ENCODE measurements at places on chromosomes 7 and 10. TPM values are rescaled to one million over a fixed set of nuclear protein-coding genes. Genes with fewer than 3 reads are reported as not detected.

CCM2 gene
- 57.4 TPM for total RNA-seq

FGFBP3 gene
- total RNA-seq, result 0.38 TPM

HOXA2 gene
- total RNA-seq, result 2.2 TPM

TUBGCP2 gene
- 48.8 TPM for total RNA-seq

DNA sequence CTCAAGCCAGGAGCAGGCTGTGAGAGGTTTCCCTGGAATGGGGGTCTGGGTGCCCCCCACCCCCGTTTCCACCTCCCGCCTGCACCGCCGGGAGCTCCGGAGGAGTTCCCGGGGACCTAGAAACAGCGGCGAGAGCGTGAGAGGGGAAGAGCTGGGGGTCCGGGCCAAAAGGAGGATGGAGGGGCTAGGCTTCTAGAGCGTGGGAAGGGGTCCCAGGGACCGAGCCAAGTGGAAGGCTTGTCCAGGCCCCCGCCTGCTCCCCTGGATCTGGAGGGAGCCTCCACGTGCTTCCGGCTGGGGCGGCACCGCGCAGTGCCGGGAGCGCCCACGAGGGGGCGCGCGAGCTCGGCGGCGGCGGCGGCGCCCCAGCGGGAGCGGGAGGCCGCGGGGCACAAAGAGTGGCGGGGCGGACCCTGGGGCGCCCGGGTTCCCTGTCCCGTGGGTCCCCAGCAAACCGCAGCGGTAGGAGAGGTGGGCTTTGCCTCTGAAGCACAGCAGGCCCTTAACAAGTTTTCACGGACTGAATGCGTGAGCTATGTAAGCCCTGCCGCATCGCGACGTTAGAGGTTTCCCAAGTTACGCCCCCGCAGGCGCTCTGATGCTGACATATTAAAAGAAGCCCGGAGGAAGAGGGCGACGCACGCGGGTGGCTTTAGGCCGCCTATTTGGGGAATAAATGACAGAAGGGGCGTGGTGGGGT, 104.4 kb upstream of the LRRC4 start:
- peaks cover 37% of the 10 kb centered on the region for H3K4me1 ChIP-seq
- peaks cover 17% of the 10 kb centered on the region for H3K27me3 ChIP-seq
- no peak overlapping the region for H3K27ac ChIP-seq

DNA sequence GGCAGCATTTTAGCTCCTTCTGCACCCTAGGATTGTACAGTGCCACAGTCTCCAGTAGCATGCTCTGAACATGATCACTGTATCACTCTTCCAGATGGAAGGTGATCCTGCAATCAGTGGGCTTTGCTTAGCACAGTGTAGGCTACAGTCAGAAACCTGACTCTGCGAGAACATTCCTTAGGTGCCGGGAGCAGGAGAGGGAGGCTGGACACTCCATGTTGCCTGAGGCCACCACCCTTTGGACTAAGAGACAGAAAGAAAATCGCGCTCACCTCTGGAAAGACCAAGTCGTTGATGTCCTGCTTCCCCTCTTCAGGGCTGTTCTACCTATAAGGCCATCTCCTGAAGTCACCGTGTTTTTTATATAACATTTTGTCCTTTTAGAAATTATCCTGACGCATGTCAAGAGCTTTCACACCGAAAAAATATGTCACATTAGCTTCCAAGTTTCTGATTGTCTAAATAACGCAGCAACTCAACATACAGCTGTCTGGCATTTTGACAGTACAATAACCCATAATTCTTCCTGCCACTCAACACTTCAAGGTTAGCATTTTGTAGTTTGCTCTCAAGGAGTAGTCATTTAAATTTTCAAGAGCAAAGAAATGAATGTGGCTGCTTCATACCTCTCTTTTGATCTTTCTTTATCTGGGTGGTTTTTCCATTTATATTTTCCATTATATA, 563.1 kb downstream of the LRMDA start:
- no peaks in the 10 kb centered on the region for H3K27me3 ChIP-seq
- H3K4me3 ChIP-seq, result no peak overlapping the region
- no peak for DNase-seq
- H3K27ac ChIP-seq, result no peak overlapping the region
- H3K36me3 ChIP-seq, result no peaks in the 10 kb centered on the region

GRCh38 chr10:1244493-1244892, 188.3 kb downstream of the WDR37 start:
- DNase-seq, result no peak
- no peaks in the 10 kb centered on the region for H3K36me3 ChIP-seq
- no peaks in the 10 kb centered on the region for H3K4me1 ChIP-seq
- H3K27ac ChIP-seq, result no peak overlapping the region
- no peak overlapping the region for H3K4me3 ChIP-seq

DNA sequence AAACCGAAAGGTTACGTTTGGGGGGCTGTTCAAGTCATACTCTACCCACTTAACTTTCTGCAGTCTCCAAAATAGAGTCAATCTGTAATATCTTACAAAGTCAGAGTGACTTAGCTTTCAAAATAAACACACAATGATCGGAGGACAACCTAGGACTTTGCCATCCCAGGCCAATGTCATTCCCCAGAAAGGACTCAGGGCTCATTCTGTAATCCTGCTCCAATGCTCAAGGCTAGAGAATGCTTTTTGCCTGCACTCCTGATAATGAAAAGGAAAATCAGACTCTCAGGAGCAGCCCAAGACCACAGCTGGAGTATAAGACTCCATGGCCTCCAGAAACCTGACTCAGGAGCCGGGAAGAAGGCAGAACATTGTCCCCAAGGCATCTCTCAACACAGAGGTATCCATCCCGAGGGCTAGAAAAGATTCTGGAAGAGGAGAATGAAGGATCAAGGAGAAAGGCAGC, 28.5 kb upstream of the ASCC1 start:
- H3K27ac ChIP-seq, result peak overlapping the region; percentile 5
- no peak for DNase-seq
- no peak overlapping the region for H3K4me3 ChIP-seq
- peaks cover 51% of the 10 kb centered on the region for H3K4me1 ChIP-seq
- no peaks in the 10 kb centered on the region for H3K27me3 ChIP-seq

- H3K27ac ChIP-seq, result no peak overlapping the region
- DNase-seq, result no peak
- H3K36me3 ChIP-seq, result no peaks in the 10 kb centered on the region
- H3K4me1 ChIP-seq, result peaks cover 8% of the 10 kb centered on the region
- H3K27me3 ChIP-seq, result no peaks in the 10 kb centered on the region
Measured at GRCh38 chr10:89591796-89592271, 53.2 kb downstream of the PANK1 start.

- H3K4me3 ChIP-seq, result no peak overlapping the region
- H3K27me3 ChIP-seq, result no peaks in the 10 kb centered on the region
- DNase-seq, result peak; percentile 79
- peaks cover 51% of the 10 kb centered on the region for H3K4me1 ChIP-seq
Measured at GRCh38 chr10:33314811-33315561, 19.5 kb downstream of the NRP1 start.

DNA sequence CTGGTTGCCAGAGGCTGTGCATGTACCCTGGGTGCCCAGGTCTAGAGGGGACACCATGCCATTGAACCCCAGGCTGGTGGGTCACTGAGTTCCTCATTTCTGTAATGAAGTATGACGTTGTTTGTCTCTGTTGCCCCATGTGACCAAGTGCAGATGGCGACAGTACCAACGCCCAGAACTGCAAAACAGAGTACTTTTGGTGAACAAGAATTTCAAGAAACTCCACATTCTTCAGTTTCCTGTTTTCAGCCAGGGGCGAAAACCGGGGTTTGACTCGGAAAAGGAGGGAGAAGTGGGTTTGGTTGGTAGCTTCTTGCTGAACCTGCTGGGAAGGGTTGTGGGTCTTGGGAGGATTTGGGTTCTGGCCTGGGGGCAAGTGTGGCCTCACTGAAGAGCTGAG, 18.2 kb downstream of the CYP17A1 start:
- no peak overlapping the region for H3K27ac ChIP-seq
- DNase-seq, result no peak
- H3K4me1 ChIP-seq, result peaks cover 25% of the 10 kb centered on the region
- no peaks in the 10 kb centered on the region for H3K27me3 ChIP-seq

DNA sequence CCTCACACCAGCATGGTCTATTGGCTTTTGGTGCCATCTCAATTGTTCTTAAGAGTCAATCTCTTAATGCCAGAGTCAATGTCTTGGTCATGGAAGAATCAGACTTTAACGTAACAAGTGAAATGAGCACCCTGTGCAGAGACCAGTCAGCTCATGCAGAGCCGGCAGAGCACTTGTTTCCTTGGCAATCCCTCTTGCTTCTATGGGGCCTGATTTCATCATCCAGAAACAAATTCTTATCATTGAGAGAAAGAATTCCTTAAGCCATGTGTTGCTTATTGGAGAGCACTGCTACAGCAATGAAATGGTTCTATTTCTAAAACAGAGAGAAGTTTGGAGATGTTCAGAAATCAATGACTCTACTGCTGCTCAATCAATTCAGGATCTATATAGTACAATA, 212.8 kb downstream of the IPMK start:
- DNase-seq, result no peak
- no peaks in the 10 kb centered on the region for H3K27me3 ChIP-seq
- H3K27ac ChIP-seq, result no peak overlapping the region
- no peaks in the 10 kb centered on the region for H3K4me1 ChIP-seq

GRCh38 chr7:107394276-107394675, 75.6 kb upstream of the GPR22 start:
- H3K36me3 ChIP-seq, result no peaks in the 10 kb centered on the region
- no peaks in the 10 kb centered on the region for H3K4me1 ChIP-seq
- DNase-seq, result no peak

DNA sequence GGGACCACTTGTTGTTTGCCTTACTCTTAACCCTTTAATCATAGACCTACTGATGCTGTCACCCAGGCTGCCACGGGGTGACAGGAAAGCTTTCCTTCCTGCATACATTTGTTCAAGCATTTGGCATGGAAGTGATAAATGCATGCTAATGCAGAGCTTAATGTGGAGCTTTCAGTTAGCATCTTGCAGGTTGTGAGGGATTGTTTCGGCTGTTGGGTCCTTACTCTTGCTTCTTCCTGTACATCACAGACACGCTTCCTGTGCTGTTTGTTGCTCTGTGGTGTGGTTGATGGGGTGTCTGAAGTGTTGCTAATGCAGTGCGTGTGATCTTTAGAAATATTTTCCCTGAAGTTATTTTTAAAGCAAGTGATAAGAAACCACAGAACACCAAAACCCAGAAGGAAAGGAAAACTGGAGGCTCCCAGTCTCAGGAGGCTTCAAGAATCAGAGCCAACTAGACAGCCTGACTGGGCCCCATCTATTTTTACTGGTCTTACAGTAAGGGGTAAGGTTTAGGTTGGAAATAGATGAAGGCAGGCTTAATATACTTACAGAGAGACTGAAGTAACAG, 143.1 kb downstream of the CHN2 start:
- no peaks in the 10 kb centered on the region for H3K27me3 ChIP-seq
- H3K4me1 ChIP-seq, result no peaks in the 10 kb centered on the region
- no peak overlapping the region for H3K27ac ChIP-seq
- no peak overlapping the region for H3K4me3 ChIP-seq

DNA sequence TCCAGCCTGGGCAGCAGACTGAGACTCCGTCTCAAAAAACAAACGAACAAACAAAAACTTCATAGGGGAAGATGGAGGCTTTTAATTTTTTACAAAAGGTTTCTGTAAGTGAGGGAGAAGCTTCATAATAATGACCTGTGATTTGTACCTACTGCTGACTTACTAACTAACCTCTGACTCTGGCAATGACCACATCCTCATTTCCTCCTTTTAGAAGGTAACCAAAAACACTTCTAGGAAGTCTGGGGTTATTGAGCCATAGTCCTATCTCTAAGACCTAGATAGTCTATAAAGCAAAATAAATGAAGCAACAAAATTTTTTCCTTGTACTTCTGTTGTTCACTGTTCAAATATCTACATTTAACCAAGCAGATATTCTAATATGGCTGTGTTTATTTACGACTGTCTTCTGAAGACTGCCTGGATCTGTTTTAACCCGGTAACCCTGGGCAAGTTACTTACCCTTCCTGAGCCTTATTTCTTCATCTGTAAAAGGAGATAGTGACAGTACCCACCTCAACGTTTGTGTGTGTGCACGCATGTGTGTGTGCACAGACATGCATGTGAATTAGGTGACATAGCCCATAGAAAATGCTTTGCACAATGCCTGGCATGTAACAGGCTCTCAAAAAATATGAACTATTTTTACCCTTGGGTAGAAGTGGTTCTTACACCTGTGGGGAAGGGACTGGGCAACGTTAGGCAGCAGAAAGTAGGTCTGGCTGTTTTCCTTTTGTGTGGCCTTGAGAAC, 30.8 kb upstream of the SMNDC1 start:
- DNase-seq, result no peak
- H3K27me3 ChIP-seq, result no peaks in the 10 kb centered on the region
- no peak overlapping the region for H3K27ac ChIP-seq
- H3K36me3 ChIP-seq, result no peaks in the 10 kb centered on the region

DNA sequence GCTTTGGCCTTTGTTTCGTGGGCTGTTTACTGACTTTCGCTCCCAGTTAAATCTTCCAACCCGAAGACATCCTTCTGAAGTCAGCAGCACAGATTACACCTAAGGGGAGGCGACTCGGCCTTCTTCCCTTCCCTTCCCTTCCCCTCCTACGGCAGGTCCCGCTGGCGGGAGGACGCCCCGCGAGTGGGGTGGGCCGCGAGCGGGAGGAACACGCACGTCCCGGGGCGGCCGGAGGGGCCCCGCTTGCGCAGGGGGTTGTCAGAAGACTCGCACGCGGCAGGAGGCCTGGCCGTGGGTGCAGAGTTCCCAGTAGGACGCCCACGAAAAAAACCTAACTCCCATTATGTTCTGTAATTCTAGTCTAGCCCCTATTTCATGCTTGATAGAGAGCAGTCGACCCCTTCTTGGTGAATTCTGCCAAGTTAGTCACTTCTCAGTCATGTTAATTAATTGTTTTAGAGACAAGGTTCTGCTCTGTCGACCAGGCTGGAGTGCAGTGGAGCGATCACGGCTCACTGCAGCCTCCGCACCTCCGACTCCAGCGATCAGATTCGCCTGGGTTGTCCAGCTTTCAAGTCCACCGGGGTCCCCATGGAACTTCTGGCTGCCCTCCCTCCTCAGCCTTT, 19.2 kb upstream of the ZNF32 start:
- no peak overlapping the region for H3K4me3 ChIP-seq
- H3K27ac ChIP-seq, result no peak overlapping the region
- no peaks in the 10 kb centered on the region for H3K36me3 ChIP-seq
- DNase-seq, result no peak

DNA sequence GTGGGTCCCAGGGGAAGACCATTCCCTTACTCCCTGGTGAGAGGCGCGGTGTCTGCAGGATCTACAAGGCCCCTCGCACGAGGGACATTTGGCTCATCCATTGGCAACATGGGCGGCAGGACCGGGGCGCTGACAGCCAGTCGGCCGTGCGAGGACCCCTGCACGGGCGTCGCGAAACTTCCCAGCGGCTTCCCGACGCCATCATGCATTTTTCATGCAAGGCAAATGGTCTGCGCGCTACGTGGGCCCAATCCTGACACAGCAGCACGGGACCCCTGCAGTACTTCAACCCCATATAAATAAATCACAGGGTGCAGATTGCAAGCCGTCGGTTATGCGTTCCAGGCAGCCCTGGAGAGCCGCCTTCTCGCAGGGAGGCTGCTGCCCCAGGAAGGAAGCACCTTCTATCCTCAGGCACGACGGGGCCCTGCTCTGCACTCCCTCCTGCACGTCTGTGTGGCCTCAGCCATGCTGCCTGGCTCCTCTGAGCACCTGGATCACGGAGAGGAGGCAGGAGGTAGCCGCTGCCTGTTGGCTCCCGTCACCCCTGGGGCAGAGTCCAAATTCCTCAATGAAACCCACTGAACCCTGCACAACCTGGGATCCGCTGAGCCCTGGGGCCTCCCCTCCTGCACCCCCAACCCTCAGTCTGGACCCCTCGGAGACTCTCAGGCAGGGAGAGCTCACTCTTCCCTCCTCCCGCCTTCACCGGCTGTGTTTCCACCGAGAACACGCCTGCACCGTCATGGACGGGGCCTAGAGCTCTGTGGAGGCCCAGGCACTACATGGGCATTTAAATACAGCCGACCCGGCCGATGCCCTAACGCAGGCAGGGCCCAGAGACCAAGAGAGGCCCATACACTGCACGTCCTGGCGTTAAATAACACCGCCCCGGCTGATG, 90.5 kb downstream of the PDGFA start:
- no peak for DNase-seq
- H3K4me1 ChIP-seq, result no peaks in the 10 kb centered on the region
- no peaks in the 10 kb centered on the region for H3K36me3 ChIP-seq
- no peak overlapping the region for H3K4me3 ChIP-seq
- no peaks in the 10 kb centered on the region for H3K27me3 ChIP-seq
